Stimulated activated CD8-positive, alpha-beta memory T cell treated with anti-CD3 and anti-CD28 coated beads, Interleukin-15, amount 100 ng/mL, for 4 hours (primary cell): ENCODE measurements at places on chromosomes 1 and 21.

GRCh38 chr1:21594935-21595897 is 73.9 kb downstream of the RAP1GAP start:
- DNase-seq = no peak

GRCh38 chr1:214546886-214547641 is 4.3 kb downstream of the PTPN14 start:
- DNase-seq = no peak

- no peak for DNase-seq
Observed at GRCh38 chr1:7768583-7768982, 2.5 kb upstream of the VAMP3 start.

- DNase-seq = no peak
Observed at GRCh38 chr1:100035214-100035613, 65.4 kb downstream of the SLC35A3 start.

DNA sequence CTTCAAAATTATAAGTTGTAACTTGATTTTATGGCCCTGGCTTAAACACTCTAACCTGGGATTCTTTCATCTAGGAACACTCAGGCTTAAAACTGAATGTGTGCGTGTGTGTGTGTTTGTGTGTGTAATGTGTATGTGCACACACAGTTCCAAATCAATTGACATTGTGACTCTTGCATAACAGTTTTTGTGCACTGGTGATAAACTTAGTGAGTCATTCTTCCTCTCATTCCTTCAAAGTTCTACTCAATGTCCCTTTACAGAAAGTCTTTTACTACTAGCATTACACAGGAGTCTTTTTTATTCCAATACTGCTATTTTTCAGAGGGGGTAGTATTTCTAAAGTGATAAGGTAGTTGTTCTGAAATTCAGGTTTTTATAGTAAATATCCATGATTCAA is 943.6 kb downstream of the KCNT2 start:
- no peak for DNase-seq

DNA sequence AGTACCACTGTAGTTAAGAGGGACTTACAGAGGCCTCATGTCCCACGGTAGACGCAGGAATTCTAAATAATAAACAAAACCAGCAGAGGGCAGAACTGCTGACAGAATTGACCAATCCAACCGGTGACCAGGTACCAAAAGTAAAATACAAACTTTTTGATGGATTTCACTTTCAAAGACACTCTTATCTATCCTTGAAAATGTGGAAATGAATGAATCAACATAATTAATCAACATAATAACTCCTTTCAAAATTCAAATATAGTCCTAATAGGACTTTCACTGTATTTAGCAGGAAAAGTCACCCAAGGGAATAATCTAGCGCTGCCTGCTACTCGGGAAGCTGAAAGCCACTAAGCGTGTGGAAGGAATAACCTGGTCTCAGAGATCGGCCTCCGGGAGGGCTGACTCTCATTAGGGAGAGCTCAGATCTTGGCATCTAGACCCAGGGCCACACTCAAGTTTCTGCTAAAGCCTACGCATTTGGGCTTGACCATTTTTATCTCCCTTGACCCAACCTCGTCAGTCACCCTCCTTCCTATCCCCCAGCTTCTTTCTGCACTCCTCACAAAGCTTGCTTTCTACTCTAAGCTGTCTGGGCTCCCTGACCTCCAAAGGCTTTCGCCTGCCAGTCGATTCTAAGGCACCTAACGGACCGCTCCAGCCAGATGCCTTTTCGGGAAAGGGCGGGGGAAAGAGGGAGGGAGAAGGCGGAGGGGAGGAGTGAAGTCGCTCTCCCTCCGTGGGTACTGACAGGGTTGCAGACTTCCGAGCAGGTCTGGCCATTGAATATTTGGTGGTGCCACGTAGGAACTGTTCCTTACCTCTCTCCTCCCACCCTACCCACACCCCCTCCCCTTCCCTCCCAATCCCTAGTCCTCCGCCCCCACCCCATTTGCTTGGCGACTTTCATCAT is 1.6 kb downstream of the COL11A1 start:
- no peak for DNase-seq

DNA sequence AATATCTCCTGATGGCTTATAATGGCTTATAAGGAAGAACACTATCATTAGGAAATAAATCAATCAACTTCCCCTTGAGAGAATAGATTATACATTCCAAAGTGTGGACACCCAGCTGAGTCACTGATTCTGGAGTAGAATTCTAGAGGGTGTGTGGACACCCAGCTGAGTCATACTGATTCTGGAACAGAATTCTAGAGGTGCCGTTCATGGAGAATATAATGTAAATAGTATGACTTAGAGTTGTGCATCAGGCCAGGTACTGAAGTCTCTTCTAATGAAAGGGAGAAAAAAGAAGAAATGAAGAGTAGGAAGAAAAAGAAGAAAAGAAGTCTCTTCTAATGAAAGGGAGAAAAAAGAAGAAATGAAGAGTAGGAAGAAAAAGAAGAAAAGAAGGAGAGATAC is 2.4 kb upstream of the USP33 start:
- no peak for DNase-seq

DNA sequence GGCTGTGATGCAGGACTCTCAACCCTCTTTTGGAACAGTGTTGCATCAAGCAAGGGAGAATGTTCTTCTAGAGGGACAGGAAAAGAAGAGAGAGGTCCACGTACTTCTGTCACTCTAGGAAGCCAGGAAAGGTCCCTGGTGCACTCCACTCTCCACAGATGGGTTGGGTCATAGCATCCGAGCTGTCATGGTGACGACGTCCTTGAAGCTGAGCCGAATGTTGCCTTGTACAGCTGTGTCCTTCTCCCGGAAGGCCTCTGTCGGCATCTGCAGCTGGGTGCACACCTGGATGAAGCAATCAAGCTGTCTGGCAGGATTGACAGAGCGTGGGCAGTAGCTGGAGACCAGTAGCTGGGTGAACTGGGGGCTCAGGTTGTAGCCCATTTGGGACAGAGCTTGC is 12.5 kb downstream of the MDM4 start:
- DNase-seq = no peak

DNA sequence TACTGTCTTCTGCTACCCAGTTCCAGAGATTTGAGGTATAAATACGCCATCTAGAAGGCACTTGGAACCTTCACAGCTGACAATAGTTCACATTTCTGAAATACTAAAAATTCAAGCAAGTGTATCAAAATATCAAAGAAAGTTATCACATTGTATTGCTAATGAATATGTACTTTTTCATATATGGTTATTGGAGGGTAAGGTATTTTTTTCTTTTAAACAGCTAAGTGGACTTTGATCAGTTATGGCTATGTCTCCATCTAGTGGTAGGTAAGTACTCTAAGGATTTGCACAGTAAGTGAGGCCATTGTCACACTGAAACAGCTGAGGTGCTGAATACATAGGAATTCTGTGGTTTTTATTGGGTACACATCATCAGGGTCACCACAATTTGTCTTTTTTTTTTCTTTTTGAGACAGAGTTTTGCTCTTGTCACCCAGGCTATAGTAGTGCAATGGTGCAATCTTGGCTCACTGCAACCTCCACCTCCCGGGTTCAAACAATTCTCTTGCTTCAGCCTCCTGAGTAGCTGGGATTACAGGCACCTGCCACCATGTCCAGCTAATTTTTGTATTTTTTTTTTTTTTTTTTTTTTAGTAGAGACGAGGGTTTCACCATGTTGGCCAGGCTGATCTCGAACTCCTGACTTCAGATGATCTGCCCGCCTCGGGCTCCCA is 49.1 kb upstream of the CR2 start:
- DNase-seq = no peak

GRCh38 chr1:156801409-156802121 is 15.1 kb downstream of the SH2D2A start:
- no peak for DNase-seq

GRCh38 chr1:221032637-221033280 is 153.5 kb downstream of the HLX start:
- no peak for DNase-seq

DNA sequence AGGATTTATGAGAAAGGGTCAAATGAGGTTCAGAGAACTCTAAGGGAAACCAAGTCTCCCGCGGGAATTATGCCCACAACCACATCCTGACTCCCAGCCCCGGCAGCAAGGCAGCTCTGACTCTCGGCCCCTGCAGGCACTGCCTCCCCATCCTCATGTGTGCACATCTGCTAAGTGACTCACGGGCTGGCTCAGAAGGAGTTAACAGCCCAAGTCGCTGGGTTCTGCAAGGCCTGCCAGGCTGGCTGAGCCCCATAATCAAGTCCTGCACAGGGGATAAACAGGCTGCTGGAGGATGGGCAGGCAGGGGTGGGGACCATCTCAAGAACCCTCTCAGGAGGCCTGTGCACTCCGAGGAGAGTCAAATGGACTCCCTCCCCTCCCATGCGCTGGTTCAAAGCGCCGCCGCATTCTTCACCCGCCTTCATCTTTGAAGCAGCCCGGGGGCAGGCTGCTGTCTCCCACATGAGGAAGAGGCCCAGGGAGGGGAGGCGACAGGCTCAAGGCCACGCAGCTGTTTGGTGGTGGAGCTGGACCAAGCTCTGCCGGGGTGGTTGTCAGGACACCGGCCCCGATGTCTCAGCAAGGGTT is 344.3 kb downstream of the MATN1 start:
- DNase-seq = no peak

DNA sequence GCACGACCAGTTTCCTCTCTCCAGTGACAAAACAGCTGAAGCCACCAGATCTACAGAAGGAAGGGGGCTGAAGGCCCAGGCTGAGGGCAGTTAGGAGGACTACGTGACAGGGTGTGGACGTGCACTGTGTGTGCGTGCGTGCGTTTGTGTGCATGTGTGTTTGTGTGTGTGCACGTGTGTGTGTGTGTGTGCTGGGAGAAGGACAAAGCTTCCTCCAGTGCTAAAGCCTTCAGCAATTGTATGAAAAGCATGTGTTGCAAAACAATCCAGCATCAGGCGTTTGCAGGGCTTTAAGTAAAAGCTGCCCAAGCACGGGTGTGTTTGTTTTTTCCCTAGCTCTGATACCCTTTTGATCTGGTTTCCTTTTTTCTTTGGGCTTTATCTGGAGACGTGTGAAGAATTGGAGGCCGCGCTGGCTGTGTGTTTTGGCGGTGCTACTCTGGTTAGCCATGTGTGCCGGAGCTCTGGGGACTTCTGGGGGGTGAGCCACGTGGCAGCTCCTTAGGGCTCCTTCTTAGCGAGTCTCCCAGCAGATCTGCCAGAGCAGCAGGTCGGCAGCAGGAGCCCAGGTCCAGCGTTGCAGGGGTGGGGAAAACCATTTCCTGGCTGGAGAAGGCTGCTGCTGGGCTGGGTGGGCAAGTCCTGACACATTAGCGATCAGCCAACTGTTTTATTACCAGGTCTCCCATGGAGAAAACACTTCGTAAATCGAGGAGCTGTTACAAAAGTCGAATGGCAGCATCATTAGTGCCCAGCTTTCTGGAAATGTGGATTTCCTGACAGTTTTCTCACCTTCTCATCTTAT is 73.4 kb downstream of the UCK2 start:
- no peak for DNase-seq

GRCh38 chr1:212132025-212132424 is 96.5 kb downstream of the DTL start:
- DNase-seq = no peak

GRCh38 chr1:209531549-209531948 is 52.0 kb upstream of the CAMK1G start:
- no peak for DNase-seq

DNA sequence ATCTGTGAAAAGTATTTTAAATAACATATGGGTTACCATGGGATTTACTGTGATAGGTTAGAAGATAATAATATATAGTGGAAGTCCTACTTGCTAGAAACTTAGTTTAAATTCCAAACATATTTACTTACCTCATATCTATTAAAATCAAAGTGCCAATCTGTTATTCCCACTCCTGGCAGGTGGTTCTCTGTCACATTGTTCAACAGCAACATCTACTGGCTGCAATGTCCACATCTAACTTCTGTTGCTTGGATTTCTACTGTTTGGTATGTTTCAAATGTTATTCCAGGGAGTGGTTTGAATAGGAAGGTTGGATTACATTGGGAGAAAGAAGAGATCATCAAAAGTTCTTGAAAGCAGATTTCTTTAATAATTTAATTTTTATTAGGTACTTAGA is 122.5 kb upstream of the NCAM2 start:
- DNase-seq = no peak

DNA sequence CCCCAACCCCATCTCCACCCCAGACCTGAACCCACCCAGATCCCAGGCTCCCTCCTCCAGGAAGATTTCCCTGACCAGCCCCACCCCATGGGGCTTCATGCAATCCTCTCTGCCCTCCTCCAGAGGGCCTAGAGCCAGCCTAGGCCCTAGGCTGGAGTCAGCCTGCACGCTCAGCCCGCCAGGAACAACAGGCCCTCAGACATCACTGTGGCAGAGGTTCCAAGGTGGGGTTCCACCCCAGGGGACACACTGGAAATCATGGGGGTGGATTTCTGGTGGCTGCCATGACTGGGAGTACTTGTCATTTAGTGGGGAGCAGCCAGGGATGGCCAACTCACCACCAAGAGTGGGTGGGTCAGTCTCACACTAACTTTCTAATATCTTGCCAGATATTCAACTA is 122.0 kb downstream of the GLIS1 start:
- DNase-seq = no peak

GRCh38 chr1:39795651-39796050 is 7.0 kb upstream of the BMP8B start:
- DNase-seq = no peak

GRCh38 chr1:154178013-154178412 is 13.9 kb downstream of the TPM3 start:
- DNase-seq = no peak

GRCh38 chr21:44708213-44708865 is 3.0 kb downstream of the TSPEAR start:
- DNase-seq = no peak
